SIG-M5 (cell line): ENCODE measurements at places on chromosomes 5 and 9.

GRCh38 chr9:3578786-3579185 is 53.0 kb upstream of the RFX3 start:
- DNase-seq, result no peak

- no peak for DNase-seq
These were observed 58.6 kb upstream of the LRRTM2 start for GRCh38 chr5:138933522-138934290.

DNA sequence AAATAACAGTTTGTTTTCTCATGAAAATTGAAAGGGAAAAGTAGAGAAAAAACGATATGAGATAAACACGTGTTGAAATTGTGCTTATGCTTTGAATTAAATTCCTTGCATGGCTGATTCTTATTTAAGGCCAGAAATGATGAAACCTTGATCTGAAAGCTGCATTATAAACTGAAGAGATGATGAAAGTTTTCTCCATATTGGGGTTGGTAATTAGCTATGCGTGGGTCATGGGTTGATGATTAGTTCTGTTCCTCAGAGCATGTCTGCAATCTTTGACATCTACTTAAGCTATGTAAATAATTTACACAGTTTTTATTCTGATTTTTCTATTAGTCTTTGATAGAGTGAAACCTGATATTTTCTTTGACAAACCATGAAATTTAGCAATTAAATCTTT is 264.1 kb downstream of the CD180 start:
- DNase-seq, result no peak

GRCh38 chr5:150309101-150309885 is 6.6 kb upstream of the ARSI start:
- DNase-seq, result no peak

- DNase-seq, result no peak
These were observed 67.7 kb upstream of the SPOCK1 start for GRCh38 chr5:137566780-137567179.

DNA sequence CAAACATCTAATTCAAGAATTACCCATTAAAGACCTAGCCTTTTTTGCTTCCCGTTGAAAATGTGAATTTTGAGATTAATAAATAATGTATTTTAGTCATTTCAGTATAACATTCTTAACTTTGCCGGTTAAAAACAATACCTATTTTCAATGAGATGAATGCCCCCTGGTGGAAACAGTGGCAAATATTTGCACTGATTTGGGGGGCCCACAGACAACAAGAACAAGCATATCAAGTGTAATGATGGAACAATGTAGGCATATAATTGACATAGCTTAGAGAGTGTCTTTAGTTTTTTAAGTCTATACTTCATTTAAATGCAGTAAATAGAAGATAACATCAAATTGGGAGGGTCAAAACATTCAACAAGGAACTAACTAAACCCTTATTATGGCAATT is 111.9 kb downstream of the NTRK2 start:
- no peak for DNase-seq
